HFFc6 (cell line): ENCODE measurements at places on chromosomes 12 and 14.

DNA sequence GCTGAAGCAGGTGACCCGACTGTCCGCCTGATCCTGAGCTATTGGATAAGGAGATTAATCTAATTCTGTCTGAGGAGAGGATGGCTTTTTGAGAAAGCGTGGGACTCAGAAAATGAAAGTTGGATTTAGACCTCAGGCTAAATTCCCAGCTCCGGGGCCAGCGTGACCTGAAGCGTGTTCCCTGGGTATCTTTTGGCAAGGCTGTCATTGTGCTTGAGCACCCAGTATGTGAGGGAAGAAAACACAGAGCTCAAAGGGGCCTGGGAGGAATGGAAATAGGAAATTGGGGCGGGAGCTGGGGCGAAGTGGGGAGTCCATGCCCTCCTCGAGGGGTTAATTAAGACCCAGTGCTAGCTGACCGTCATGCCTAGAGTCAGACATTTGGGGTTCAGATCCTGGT lies 17.5 kb upstream of the CCDC63 start:
- peaks cover 9% of the 10 kb centered on the region for H3K4me1 ChIP-seq
- peak overlapping the region; percentile 19; the same call in 1 of the 2 replicates for H3K4me3 ChIP-seq
- no peak for DNase-seq
- no peaks in the 10 kb centered on the region for H3K36me3 ChIP-seq
- H3K27ac ChIP-seq = no peak overlapping the region

DNA sequence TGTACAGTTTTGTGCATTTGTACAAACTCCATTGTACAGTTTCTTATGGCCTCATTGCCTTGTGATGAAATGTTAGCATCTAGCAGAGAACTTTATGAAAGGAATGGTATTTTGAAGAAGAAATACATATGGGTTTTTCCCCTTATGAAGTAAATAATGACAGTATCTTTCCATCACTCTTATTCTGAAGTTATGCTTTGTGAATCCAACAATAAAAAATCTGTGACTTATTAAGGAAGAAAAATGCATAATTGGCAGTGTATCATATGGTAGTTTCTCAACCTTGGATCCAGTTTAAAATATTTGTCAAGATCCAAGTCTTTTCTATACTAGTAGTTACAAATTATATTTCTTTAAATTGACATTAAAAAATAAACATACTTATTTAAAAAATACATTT lies 859.1 kb upstream of the FLRT2 start:
- no peak overlapping the region for H3K27ac ChIP-seq
- DNase-seq = no peak
- H3K4me3 ChIP-seq = no peak overlapping the region
- H3K4me1 ChIP-seq = no peaks in the 10 kb centered on the region
- no peaks in the 10 kb centered on the region for H3K27me3 ChIP-seq

- H3K4me3 ChIP-seq = peak within 1 kb of the TSS; percentile 95
- peaks cover 22% of the 10 kb centered on the region for H3K36me3 ChIP-seq
- peak within 1 kb of the TSS; percentile 97 for H3K27ac ChIP-seq
- peak; percentile 66 for DNase-seq
These were observed at the start of the genes KLHL42 and MANSC4 for GRCh38 chr12:27779920-27780611. TSS of gene KLHL42 (plus strand) at chr12:27780233. CDS start at chr12:27780331, 98 bp downstream. TSS of gene MANSC4 (minus strand) at chr12:27780236. CDS start at chr12:27771276, 8,960 bp downstream.

DNA sequence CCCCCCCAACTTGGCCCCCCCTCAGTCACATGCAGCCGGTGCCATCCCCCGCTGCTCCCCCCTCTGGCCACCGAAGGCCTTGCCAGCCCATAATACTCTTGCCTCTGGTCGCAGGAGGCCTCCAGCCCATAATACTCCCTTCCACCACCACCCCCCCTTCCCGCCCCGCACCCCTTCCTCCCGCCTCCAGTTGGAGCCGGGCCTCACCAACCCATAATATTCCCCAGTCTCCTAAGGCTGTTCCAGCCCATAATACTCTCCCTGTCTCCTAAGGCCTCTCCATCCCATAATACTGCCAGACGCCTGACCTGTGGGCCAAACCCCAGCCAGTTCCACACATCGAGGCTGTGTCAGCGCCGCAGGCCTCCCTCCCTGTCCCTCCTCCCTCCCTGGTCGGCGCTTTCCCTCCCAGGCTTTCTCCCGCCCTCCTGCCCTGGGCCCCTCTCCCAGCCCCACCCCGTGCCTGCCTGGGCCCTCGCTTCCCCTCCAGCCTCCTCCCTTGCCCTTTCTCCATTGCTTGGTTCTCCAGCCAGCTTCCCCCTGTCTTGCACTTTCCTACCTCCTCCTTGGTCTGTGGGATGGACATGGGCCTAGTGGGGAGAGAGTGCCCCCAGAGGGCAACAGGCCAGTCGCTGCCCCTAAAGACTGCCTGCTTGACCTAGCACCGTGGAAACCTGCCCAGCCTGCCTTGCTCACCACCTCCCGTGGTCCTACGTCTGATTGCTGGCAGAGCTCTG lies 6.8 kb upstream of the CHD4 start:
- H3K4me3 ChIP-seq = peak overlapping the region; percentile 5; the same call in 1 of the 2 replicates
- H3K27me3 ChIP-seq = no peaks in the 10 kb centered on the region; the same call in none of the 2 replicates
- peak overlapping the region; percentile 82 for H3K27ac ChIP-seq

GRCh38 chr14:68951035-68951797 lies 27.9 kb downstream of the ACTN1 start:
- peaks cover 12% of the 10 kb centered on the region for H3K27me3 ChIP-seq
- peak; percentile 98 for DNase-seq
- H3K4me3 ChIP-seq = peak overlapping the region; percentile 82
- peak overlapping the region; percentile 93 for H3K27ac ChIP-seq
- peaks cover 98% of the 10 kb centered on the region for H3K4me1 ChIP-seq

DNA sequence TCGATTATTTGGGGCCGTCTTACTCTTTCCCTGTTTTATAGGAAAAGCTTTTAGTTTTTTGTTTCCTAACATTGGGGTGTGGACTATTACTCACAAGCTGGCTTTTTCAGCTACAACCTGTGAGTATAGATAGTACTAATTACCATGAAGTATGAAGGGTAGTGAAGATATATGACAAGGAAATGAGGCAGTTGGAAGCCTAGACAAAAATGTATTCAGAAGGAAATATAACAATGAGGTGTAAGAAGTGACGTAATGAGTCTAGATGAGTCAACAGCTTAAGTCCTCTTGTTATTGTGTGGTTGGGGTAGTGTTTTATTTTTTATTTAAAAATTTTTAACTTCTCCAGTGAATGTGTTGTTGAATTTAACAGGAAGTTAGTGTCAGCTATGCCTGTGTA lies 804.5 kb downstream of the NRXN3 start:
- no peaks in the 10 kb centered on the region for H3K36me3 ChIP-seq
- peaks cover 40% of the 10 kb centered on the region for H3K4me1 ChIP-seq
- H3K27me3 ChIP-seq = no peaks in the 10 kb centered on the region

GRCh38 chr12:104189915-104190555 lies 25.5 kb upstream of the TXNRD1 start:
- peaks cover 56% of the 10 kb centered on the region for H3K4me1 ChIP-seq
- peak overlapping the region; percentile 70 for H3K27ac ChIP-seq
- DNase-seq = peak; percentile 67
- no peaks in the 10 kb centered on the region; the same call in none of the 2 replicates for H3K36me3 ChIP-seq

GRCh38 chr14:51895375-51895774 lies 35.0 kb downstream of the GNG2 start:
- H3K27me3 ChIP-seq = no peaks in the 10 kb centered on the region; the same call in none of the 2 replicates
- no peak overlapping the region for H3K27ac ChIP-seq
- H3K36me3 ChIP-seq = 0 out of 2 replicates have a peak, but pooled peaks cover 5% of the 10 kb centered on the region
- no peak overlapping the region for H3K4me3 ChIP-seq
- DNase-seq = no peak

DNA sequence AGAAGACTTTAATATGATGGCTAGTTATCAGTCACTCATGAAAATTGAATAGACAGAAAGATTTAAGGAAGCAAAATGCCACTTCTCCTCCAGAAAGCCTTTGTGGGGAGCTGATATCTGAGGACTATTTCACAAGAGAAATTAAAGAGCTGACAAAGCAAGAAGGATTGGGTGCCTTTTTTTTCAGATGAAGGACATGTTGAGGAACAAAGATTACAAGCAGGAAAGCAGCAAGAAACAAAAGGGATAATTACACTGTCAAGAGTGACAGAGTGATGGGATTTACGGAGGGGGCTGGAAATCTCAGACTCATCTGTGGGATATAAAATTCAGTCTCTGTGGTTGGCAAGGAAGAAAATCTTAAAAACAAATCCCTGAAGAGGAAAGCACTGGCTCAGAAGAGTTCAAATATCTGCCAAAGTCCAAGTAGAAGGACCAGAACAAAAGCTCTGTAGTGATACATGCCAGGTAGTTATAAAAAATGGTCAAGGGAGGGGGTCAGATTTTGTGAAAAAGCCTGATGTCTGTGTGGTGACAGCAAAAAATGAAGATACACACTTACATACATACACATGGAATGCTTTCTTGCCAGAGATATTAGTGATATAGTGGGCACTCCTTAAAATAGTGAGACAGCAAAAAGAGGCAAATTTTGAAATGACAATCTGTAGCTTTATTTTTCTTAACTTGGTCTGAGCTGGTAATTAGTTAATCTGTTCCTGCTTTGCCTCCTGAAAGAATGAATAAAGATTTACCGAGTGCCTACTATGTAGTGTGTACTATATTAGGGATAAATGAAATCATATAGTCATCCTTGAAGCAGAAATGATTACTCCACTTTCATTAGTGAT lies 62.9 kb downstream of the EPS8 start:
- peak overlapping the region; percentile 15 for H3K4me3 ChIP-seq
- H3K27me3 ChIP-seq = peaks cover 3% of the 10 kb centered on the region; the same call in 1 of the 2 replicates
- H3K27ac ChIP-seq = peak overlapping the region; percentile 98
- peaks cover 66% of the 10 kb centered on the region for H3K4me1 ChIP-seq

GRCh38 chr12:58288190-58288589 lies 346.8 kb downstream of the ATP23 start:
- H3K4me1 ChIP-seq = no peaks in the 10 kb centered on the region
- H3K27me3 ChIP-seq = peaks cover 9% of the 10 kb centered on the region; the same call in 1 of the 2 replicates
- H3K4me3 ChIP-seq = no peak overlapping the region
- no peak overlapping the region for H3K27ac ChIP-seq
- no peak for DNase-seq

- no peaks in the 10 kb centered on the region for H3K36me3 ChIP-seq
- DNase-seq = peak; percentile 40
- H3K27me3 ChIP-seq = peaks cover 5% of the 10 kb centered on the region
These were observed 126.1 kb upstream of the ARHGAP5 start for GRCh38 chr14:31950764-31951637.

- no peaks in the 10 kb centered on the region for H3K36me3 ChIP-seq
- H3K4me1 ChIP-seq = no peaks in the 10 kb centered on the region
- no peak overlapping the region for H3K27ac ChIP-seq
- H3K27me3 ChIP-seq = peaks cover 4% of the 10 kb centered on the region
These were observed 21.1 kb downstream of the CHGA start for GRCh38 chr14:92943855-92944570.

- H3K27me3 ChIP-seq = peaks cover 42% of the 10 kb centered on the region
- H3K27ac ChIP-seq = no peak overlapping the region
- DNase-seq = peak; percentile 19
- no peaks in the 10 kb centered on the region for H3K4me1 ChIP-seq
- no peaks in the 10 kb centered on the region for H3K36me3 ChIP-seq
These were observed 42.1 kb upstream of the CHGA start for GRCh38 chr14:92880851-92881250.

GRCh38 chr12:13790317-13790716 lies 191.1 kb downstream of the GRIN2B start:
- DNase-seq = no peak
- no peak overlapping the region for H3K4me3 ChIP-seq
- peaks cover 5% of the 10 kb centered on the region; the same call in 1 of the 2 replicates for H3K36me3 ChIP-seq

- no peak overlapping the region for H3K27ac ChIP-seq
- no peak overlapping the region for H3K4me3 ChIP-seq
- DNase-seq = no peak
- H3K4me1 ChIP-seq = peaks cover 74% of the 10 kb centered on the region
- H3K27me3 ChIP-seq = peaks cover 12% of the 10 kb centered on the region
These were observed 46.5 kb downstream of the NCOR2 start for GRCh38 chr12:124520907-124521306.

DNA sequence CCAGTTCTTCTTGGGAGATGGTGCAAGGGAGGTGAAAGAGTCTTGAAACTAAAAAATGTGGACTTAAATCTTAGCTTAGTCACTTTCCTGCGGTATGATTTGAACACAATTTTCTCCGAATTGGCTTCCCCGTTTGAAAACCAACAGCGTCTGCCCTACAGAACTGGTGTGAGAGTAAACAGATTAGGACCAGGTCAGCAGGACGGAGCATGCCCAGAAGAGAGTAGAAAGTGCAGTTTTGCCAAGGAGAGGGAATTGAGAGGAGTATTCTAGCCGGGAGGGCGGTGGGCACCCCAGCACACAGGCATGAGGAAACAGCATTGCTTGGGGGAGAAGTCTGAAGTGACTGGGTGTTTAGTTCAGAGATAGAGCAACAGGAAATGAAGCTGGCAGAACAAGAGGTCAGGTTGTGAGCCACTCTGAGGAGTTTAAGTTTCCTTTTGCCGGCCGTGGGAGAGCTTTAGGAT lies 927.1 kb downstream of the VRK1 start:
- H3K4me3 ChIP-seq = no peak overlapping the region
- DNase-seq = no peak
- peaks cover 12% of the 10 kb centered on the region; the same call in 1 of the 2 replicates for H3K36me3 ChIP-seq
- H3K27me3 ChIP-seq = peaks cover 5% of the 10 kb centered on the region
- no peak overlapping the region for H3K27ac ChIP-seq

DNA sequence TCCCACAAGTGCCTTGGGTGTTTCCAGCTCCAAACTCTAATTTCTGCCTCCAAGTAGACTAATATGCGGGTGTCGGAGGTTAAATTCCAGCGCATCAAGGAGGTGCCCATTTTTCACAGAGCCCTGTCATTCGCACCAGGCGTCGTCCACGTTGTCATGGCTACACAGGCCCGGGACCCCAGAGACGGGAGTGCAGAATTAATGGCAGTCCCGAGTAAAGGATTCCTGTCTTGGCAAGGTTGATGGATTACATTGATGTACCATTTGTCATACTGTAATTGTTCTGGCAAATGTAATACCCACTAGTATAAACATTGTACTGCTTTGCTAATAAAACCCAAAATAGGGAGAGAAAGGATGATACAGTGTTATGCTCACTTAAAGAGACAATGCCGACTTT lies 222.9 kb upstream of the MYL2 start:
- no peak overlapping the region for H3K4me3 ChIP-seq
- DNase-seq = no peak
- H3K4me1 ChIP-seq = no peaks in the 10 kb centered on the region
- H3K27ac ChIP-seq = no peak overlapping the region

DNA sequence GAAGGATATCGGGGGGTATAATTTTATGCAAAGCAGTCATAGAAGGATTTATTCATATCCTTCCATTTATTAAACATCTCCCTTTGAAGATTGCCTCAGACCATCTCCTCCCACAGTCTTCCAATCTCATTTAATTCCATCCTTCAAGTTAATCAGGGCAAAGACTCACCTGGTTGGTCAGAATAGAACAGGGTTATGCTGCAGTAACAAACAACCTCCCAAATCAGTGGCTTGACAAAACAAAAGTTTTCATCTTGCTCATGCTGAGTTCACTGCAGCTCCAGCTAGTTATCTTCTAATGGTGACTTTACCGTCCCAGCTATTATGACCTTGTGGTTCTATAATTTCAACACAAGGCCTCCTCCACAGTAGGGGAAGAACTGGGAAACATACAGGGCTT lies 48.8 kb upstream of the MTERF2 start:
- H3K27me3 ChIP-seq = peaks cover 2% of the 10 kb centered on the region; the same call in 1 of the 2 replicates
- no peak overlapping the region for H3K4me3 ChIP-seq
- H3K4me1 ChIP-seq = no peaks in the 10 kb centered on the region; the same call in 1 of the 2 replicates
- H3K36me3 ChIP-seq = no peaks in the 10 kb centered on the region
